ENCODE measurements at places on chromosomes 16 and 17.

DNA sequence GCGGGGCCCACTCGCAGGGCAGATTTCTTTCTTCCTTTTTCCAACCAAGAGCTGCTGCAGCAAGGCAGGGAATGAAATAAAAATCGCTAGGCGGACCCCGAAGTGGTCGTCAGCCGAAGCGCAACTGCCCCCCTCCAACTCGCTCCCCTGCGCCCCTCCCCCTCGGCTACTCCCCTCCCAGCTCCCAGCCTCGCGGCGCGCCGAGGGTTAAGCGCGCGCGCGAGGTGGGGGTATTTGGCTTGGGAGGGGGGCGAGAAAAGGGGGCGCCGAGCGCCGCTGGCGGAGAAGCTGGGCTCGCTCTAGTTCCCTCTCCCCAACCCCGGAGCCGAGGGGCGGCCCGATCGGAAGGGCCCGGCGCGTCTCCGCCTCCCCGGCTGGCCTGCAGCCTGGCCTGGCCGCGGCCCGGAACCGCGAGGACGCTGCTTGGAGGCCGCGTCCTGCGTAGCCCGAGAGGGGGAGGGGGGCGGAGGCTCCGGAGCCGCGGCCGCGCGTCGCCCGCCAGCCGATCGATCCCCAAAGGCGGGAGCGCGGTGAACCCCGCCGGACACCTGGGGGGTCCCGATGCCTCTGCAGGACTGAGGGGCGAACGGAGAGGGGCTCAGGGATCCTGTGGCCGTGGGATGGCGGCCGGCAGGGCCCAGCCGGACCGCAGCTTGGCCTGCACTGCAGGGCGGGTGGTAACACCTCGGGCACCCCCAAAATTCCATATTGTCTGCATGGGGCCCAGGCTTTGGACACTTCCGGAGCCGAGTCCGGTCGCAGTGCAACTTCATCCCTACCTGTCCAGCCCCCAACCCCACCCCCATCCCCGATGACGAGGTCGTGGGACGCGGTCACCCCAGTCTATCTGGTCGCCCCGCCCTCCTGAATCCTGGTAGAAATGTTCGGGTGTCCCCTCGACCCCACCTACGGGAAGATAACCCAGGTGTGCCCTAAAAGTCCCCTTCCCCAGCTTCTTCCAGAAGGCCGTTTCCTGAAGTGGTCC is 4.9 kb upstream of the CBX4 start:
- DNase-seq, result no peak

DNA sequence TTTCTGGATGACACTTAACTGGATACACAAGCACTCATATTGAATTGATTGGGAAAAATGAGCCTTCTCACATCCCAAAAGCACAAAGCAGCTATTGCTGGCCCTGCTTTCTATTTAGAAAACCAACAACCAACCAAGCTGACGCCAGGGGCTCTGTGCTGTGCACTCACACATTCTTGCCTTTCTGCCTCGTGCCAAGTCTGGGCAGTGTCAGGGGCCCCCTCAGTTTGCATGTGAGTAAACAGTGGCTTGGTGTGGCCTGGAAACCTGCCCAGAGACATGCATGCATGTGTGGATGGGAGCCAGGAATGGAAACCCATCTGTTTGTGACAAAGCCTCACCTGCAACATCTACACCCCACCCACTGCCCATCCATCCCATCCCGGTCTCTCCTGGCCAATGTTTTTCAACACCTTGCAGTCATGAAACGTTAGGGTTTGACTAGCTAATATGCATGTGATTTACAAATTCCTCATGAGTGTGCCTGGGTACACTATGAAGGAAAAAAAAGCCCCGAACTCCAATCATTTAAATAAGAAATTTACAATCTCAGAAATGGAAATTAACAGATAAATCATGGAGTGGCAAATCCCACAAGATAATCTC is 20.4 kb downstream of the MIEF2 start:
- no peak for DNase-seq

DNA sequence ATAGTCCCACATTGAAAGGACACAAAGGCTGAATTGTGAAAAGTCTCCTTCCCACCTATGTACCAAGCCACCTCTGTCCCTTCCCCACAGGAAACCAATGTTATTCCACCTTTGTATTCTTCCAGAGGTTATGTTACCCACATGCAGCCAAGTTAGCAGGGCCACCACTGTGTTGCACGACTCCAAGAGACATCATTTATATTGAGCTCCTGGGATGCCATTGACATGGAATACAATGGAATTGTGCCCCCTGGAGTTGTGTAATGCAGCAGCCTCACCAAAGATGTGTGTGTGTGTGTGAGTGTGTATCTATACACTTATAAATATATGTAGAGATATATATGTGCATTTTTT is 21.6 kb upstream of the MSI2 start:
- DNase-seq, result no peak

GRCh38 chr17:51180486-51180885 is 14.3 kb downstream of the NME2 start:
- DNase-seq, result no peak

- no peak for DNase-seq
Observed at GRCh38 chr17:52149626-52150025, 8.9 kb downstream of the CA10 start.

DNA sequence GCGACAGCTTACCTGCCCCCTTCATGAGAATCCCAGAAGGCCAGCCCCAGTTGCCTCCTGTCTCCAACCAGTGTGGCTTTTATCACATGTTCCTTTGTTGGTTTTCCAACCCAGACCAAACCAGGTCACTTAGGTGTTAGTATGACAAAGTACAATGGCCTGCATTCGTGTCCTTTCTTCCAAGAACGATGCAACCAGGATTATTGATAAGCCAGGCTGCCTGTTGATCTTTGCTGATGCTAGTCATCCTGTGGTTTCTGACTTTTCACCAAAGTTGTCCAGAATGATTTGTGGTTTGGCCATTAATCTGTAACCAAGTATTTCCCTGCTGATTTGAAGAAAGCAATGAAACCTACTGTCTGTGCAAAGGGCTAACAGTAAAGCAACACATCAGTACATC is 191.4 kb downstream of the CYLD start:
- DNase-seq, result no peak

DNA sequence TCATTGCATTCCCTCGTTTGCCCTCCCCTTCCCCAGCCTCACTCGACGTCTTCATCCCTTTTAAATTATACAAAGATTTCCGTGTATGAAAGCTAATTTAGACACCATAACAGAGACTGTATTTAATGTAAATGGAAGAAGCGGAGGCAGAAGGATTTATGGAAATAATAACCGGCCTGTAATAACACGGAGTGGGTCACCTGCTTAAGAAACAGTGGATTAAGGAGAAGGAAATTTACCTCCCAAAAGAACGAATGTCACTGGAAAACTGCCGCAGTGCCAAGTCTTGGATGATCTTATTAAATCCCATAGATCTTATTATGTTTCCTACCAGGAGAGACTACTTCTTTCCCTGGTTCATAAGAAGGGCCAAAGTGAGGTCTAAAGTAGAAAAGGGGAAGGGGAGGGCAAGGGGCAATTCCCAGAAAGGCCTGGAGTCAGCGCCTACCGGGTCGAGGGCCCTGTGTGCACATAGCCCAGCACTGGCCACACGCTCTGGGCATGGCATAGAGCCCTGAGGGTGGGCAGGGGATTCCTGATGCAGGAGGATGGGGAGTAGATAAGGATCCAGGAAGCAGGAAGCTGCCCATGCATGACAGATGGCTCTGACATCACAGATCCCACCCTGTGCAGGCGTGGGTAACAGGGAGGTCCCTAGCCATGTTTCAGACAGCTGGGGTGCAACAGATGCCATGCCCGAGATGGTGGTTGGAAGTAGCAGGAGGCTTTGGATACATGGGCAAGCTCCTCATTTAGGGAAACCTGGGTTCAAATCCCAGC is 56.2 kb upstream of the RPL38 start:
- DNase-seq, result no peak
